H4 (cell line): ENCODE measurements at places on chromosomes 2 and 18.
A peak's percentile ranks its signal among the peaks of the same experiment; 100 is the strongest.

DNA sequence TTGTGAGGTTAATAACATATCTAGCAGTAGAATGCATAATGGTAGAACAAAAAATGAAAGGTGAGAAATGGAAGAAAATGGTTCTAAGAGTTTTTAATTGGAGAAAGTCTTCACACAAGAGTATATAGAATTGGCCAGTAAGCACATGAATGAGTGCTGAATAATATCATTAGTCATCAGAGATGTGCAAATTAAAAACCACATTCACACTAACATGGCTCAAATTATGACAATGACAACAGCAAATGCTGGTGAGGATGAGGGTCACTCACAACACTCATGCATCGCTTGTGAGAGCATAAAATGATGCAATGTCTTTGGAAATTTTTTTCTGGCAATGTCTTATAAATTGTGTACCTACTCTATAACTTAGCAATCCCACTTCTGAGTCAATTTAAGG lies 1355.4 kb upstream of the ACVR2A start:
- DNase-seq, result no peak

- no peak for DNase-seq
These were observed 20.6 kb upstream of the EPAS1 start for GRCh38 chr2:46276642-46277041.

DNA sequence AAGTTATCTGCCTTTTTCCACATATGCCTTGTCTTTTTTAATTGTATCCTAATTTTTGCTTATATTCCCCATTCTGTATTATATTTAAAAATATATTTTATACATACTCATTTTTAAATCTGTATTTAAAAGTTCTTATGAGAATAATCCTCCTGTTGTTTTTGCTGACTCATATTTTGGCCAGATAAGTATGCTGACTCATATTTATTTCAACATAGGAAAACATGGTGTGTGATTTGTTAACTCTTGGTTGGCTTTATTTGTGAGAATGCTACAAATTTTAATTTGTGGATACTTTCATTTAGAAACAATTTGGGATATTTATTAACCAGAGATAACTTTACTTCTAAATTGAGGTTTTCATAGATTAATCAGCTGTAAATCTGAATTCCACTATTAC lies 587.7 kb downstream of the CPS1 start:
- peak; percentile 13 for DNase-seq

GRCh38 chr2:115880558-115880957 lies 1438.1 kb downstream of the DPP10 start:
- no peak for DNase-seq

GRCh38 chr2:13758412-13758811 lies 874.1 kb upstream of the LRATD1 start:
- DNase-seq, result no peak

GRCh38 chr2:14977021-14977420 lies 344.5 kb downstream of the LRATD1 start:
- DNase-seq, result no peak
